ENCODE measurements at places on chromosomes 11 and 22.

DNA sequence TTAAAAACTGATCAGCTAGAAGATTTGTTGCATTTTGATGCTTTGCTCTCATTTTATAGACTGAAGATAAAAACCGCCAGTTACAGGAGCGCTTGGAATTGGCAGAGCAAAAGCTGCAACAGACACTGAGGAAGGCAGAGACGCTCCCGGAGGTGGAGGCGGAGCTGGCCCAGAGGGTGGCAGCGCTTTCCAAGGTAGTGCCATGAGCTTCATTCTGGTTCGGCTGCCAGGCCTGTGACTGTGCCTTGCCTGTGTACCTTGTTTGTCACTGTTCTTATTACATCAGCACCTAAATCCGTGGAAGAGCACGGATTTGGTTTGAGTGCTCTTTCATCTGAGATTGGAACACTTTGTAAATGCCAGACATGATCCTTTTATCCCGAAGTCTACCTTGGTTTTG lies 61.4 kb downstream of the PPFIA1 start:
- no peak for DNase-seq

GRCh38 chr11:103792981-103793468 lies 243.4 kb upstream of the DDI1 start:
- no peak for DNase-seq

GRCh38 chr22:47450876-47451475 lies 688.5 kb downstream of the TBC1D22A start:
- DNase-seq = no peak

DNA sequence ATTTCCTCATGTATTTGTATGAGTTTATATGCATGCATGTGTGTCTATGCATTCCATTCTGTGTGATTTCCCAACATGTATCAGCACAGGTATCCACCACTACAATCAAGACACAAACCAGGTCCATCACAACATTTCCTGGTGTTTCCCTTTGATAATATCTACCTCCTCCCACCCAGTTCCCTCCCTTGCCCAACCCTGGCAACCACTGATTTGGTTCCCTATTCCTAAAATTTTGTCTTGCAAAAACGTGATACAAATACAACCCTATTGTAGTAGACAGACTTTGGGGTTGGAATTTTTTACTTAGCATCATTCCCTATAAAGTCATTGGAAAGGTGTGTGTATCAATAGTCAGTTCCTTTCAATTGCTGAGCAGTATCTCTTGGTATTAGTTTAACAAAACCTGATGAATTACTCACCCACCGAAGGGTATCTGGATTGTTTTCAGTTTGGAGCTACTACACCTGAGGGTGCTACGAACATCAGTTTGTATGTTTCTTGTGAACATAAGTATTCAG lies 51.8 kb upstream of the IGLL5 start:
- DNase-seq = no peak

DNA sequence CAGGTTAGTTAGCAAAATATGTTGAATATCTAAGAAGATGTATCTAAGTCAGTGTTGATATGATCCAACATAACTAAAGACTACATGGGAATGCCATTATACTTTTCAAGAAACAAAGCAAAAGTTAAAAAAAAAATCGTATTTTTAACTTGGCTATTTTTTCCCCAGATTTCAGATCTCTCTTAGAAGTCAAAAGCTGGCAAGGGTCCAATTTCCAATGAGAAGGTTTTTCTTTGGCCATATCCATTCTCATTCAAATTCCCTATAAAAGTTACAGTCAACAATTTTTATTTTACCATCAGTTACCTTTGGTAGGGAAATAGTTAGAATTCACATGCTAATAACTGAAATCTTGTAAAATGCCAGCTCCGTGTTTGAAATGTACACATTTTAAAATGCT lies 70.5 kb upstream of the FAT3 start:
- no peak for DNase-seq

DNA sequence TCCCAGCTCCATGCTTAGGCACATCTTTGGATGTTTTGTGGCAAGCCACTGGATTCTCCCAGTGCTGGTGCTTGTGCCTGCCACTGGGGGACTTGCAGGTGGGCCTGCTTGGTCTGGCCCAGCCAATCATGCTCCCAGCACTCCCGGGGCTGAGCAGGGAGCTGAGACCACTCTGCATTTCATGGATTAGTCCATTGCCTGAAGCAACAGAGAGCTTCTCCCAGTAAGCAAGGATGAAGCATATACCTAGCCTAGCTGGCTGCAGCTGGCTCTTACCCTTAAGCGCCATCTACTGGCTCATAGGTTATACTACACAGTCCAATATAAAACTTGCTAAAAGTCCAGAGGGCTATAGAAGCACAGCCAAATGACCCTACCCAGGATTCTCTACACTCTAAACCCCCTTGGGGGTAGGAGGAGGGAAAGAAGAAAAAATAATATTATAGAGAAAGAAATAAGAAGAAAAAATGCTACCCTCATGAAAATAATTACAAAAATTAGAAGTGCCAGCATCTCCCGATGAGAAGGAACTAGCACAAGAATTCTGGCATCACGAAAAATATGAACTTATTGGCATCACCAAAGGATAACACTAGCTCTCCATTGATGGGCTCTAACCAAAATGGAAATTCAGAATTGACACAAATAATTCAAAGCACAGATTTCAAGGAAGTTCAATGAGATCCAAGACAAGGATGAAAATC lies 275.3 kb downstream of the C11orf87 start:
- DNase-seq = no peak

- no peak for DNase-seq
Observed at GRCh38 chr11:12958986-12959385, 50.1 kb upstream of the RASSF10 start.
